Epithelial cell of prostate (primary cell): ENCODE measurements at places on chromosomes 1 and 21.

DNA sequence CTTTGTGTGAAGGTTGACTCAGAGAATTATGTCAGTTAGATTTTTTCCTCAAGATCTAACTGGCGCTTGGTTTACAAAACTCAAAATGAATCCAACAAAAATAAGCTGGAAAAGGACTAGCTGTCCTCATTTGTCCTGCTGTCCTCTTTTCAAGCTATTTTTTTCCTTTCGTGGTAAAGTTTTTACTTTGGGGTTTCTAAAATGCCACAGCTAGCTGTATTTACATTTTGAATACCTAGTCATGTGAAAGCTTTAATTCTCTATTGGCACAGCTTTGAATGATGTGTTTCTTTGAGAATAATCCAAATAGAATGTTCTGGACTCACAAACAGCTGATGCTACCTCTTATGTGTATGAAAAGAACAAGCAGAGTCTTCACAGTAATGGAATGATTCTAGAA, 673.6 kb upstream of the NR5A2 start:
- DNase-seq: no peak

- no peak for DNase-seq
These were observed 19.4 kb downstream of the SESN2 start for GRCh38 chr1:28278763-28279162.

DNA sequence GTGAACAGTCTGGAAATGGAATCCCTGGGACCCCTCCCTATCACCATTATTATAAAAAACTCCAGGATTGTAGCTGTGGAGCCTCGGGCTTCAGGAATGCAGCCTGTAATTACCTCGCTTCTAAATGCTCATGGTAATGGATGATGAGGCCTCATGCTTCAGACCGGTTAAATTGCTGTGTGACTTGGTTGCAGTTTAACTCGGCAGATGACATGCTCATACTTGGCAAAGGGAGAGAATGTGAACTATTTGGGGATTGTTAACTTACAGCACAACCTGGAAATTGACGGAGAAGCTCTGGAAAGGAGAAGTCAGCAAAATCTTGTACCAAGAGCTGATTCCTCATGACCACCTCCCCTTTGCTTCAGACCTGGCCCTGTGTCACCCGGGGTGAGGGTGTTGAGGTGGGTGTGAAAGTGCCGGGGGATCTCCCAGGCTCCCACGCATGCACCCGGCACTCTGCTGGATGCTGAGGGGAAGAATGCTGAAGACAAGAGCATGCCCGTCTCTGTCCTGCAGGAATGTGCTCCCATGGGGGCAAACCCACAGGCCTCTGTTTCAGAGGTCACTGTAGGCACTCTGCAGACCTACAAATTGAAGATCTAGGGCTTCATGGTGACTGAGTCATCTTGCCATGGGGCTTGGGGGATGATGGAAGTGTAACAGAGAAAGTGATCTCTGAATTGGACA, 364.8 kb downstream of the RPS6KC1 start:
- no peak for DNase-seq

DNA sequence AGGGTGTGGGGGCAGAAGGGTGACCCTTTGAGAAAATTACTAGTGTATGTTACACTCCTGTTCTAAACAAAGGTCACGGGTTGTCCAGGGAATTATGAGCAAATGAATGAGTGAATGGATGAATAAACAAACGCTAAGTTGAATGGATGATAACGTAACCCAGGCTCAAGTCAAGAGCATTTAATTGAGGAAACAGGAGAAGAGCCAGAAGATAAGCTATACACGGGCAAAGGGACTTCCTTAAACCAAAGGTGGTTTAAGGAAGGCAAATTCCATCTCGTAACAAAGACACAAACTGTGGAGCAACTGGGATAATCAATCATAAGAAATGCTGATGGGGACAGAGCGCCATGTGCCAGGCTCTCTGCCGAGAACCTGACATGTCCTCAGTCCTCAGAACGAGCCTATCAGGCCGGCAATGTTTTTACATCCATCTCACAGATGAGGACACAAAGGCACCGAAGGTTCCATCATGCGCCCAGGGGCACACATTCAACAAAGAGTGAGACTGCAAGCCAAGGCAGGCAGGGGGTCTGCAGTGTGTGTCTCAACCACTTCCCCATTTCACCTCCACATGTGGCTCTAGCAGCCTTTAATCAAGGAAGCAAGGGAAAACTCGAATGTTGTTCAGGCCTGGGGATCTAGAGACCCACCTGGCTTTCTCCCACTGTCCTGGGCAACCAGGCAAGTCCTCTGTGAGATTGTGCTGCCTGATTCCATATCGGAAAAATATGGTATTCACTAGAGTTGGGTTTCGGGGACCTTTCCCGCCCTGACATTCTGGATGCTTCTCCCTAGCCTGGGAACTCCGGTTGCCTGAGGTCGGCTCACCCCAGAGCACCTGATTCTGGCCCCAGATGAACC, 126.8 kb upstream of the EDN2 start:
- no peak for DNase-seq

DNA sequence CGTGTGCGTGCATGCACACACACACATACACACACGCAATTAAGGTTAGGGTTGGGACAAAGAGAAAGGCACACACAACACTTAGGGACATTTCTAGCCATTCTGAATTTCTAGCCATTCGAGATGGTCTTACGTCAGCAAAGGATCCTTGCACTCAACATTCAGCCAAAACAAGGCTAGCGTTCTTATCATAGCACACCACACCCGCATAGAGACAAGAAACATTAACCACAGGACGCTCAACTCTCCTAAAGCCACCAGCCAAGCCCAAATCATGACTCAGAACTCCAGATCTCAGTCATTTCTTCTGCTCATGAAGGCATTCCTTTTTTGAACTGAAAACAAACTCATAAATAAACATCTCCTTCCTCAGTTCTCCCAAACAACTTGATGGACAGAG, 106.8 kb downstream of the LMO4 start:
- no peak for DNase-seq

- DNase-seq: no peak
These were observed 12.9 kb downstream of the RGS18 start for GRCh38 chr1:192171123-192171522.

- no peak for DNase-seq
These were observed 366.6 kb upstream of the NCAM2 start for GRCh38 chr21:20631633-20632032.

DNA sequence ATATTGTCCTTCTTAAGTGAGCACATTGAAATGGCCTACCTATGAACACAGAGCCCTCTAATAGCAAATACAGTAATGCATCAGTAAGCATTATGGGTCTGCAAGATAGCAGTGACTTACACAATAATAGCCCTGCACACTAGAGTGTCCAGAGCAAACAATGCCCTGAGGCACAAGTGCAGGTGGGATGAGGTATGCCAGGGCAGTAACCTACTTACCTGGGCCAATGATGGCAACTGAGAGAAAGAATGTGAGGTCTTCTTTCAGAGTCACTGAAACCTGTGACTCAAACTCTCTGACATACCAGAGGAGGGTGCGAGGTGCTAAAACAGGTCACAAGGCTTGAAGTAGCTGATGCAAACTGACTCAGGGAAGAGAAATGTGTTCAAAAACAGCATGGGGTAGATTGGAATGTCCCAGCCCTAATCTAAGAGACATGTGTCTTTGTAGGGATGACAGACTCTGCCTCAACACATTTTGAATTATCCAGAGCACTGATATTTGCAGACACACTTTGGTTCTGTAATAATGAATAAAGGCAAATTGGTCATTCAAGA, 168.5 kb upstream of the RUNX1 start:
- DNase-seq: peak; percentile 98

DNA sequence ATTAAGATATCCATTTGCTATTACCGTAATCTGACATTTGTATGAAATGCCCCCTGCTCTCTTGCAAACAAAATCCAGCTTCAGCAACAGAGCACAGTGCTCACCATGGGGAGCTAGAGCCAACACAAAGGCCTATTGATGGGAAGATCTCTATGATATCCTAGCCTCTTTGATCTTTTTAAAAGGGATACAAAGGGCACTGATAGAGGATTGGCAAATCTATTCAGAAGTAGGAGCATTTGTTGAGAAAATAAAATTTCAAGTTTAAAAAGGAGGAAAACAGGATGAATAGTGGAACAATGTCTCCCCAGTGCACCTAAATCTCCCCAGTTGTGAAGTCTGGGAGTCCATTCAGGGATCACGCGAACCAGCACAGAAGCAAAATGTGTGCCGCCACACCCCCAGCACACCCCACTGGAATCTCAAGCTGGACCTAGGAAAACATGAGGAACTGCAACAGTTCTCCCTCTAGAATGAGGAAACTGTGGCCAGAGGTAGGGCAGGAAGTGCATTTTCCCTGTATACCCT, 32.2 kb downstream of the MRAP start:
- DNase-seq: no peak

GRCh38 chr1:157181258-157181657, 43.1 kb upstream of the ETV3 start:
- DNase-seq: no peak

DNA sequence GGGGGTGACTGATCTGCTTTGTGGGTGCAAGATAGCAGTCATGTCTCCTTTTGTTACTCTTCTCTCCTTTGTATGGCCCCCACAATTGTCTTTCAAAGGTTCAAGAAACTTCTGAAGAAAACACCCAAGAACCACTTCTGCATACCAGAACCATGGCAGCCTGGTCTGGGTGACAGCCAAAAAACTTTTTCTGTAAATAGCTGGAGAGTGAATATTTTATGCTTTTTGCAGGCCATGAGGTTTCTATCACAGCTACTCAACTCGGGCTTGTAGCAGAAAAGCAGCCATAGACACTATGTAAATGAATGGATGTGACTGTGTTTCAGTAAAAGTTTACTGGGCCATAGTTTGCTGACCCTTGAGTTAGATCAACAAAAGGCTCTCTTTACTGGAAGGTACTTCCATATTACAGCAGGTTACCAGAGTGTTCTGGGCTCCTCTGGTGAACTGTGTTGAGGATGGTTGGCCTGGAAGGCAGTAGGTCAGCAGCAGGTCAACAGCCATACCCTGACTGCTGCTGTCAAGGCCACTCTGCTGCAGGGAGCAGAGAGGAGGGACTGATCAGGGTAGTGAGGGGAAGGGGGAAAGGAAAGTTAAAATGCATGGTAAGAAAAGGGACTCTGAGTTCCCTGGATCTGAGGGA, 116.4 kb downstream of the GDAP2 start:
- DNase-seq: no peak

DNA sequence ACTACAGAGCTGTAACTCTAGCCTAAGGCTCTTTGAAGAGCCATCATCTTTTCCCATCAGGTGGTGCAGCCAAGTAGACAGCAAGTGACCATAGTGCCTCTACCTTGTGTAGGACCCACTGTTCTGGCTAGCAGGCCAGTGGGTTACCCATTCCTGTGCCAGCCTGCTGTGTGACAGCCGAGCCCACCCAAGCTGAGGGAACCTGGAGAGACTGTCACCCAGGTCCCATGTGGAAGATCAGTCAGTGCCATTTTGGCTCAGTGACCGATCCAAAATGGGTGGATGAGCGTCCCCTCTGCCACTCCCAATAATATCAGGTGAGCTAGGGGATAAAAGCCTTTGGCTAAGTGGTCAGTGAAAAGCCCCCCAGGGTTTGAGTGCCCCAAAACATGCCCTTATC, 417.9 kb downstream of the MATN1 start:
- DNase-seq: no peak

- DNase-seq: no peak
These were observed 36.5 kb downstream of the LHX4 start for GRCh38 chr1:180266275-180267210.

- DNase-seq: no peak
These were observed 100.8 kb upstream of the RNPC3 start for GRCh38 chr1:103424650-103425049.

GRCh38 chr1:235253219-235253962, 74.6 kb downstream of the ARID4B start:
- DNase-seq: no peak

GRCh38 chr1:229031481-229032341, 239.2 kb upstream of the RAB4A start:
- DNase-seq: no peak
